ENCODE measurements at places on chromosomes 6 and 20.
A peak's percentile ranks its signal among the peaks of the same experiment; 100 is the strongest.

DNA sequence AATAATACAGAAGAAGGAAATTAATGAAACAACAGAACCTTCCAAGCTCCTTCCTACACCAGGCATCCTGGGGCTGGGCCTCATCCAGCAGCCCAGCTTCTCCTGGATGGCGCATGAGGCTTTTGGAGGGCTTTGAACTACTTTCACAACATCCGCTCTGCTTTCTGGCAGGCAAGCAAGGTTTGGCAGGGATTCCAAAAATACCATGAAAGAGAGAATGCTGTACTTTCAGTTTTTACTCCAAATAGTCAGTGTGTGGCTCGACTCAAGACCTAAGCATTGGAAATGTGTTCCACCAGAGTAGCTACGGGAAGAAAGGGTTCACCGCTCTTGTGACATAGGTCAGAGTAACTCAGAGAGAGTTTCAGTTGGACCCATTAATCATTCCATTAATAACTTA lies 125.4 kb downstream of the OPRM1 start:
- no peaks in the 10 kb centered on the region for H3K27me3 ChIP-seq
- no peak for DNase-seq
- H3K4me3 ChIP-seq = no peak overlapping the region
- H3K36me3 ChIP-seq = no peaks in the 10 kb centered on the region

DNA sequence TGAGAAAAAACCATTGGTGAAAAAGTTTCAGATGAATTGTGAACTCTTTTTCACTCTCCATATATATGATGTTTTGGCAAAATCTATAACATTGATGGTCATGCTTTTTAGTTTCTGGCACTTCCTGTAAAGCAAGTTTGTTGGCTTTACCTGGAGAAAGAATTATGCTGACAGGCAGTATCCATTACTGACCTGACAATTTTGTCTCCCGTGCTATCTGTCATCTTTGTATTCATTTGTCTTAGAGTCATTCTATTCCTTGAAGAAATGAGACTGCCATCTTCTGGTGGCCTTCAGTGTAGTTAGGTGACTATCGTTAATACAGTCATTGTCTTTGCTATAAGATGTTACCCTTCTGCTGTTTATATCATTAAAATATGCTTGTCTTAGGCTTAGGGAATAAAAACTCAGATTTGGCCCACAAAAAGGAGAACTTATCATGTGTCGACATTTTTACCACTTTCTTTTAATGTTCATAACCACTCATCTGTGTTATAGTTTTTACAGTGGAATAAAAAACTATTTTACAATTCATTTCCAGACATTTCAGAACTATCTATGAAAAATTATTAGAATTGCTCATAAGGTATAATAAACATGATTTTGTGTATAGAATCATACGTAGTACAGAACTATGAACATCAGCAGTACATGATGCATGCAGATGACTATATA lies 707.0 kb downstream of the EPM2A start:
- H3K36me3 ChIP-seq = no peaks in the 10 kb centered on the region
- H3K4me1 ChIP-seq = no peaks in the 10 kb centered on the region
- H3K27me3 ChIP-seq = 0 out of 2 replicates have a peak, but pooled peaks cover 4% of the 10 kb centered on the region

DNA sequence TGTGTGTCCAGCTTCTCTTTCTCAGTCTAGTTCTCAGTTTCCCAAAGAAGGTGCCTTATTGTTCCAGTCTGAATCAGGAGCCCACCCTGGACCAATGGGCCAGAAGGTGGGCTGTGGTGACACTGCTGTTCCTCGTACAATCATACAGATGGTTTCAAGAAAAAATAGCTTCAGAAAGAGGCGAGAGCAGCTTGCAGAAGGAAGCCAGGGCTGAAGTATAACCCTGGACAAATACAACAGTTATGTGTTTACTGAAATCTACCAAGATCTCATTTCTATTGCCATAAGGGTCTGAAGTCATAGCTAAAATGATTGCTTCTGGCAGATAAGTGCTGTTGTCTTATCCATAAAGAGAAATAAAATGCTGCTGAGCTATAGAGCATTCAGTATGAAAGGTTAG lies 75.4 kb downstream of the PFDN4 start:
- no peak overlapping the region for H3K27ac ChIP-seq
- H3K36me3 ChIP-seq = no peaks in the 10 kb centered on the region
- H3K4me3 ChIP-seq = no peak overlapping the region
- no peaks in the 10 kb centered on the region for H3K4me1 ChIP-seq
- H3K27me3 ChIP-seq = peaks cover 8% of the 10 kb centered on the region
- no peak for DNase-seq

GRCh38 chr6:122116835-122117627 lies 282.4 kb upstream of the HSF2 start:
- no peak overlapping the region for H3K27ac ChIP-seq
- H3K4me1 ChIP-seq = no peaks in the 10 kb centered on the region
- no peak overlapping the region for H3K4me3 ChIP-seq

- H3K4me1 ChIP-seq = peaks cover 41% of the 10 kb centered on the region
- no peaks in the 10 kb centered on the region for H3K36me3 ChIP-seq
- H3K4me3 ChIP-seq = no peak overlapping the region
- H3K27me3 ChIP-seq = no peaks in the 10 kb centered on the region
Observed at GRCh38 chr6:53894091-53894490, 99.3 kb downstream of the LRRC1 start.

DNA sequence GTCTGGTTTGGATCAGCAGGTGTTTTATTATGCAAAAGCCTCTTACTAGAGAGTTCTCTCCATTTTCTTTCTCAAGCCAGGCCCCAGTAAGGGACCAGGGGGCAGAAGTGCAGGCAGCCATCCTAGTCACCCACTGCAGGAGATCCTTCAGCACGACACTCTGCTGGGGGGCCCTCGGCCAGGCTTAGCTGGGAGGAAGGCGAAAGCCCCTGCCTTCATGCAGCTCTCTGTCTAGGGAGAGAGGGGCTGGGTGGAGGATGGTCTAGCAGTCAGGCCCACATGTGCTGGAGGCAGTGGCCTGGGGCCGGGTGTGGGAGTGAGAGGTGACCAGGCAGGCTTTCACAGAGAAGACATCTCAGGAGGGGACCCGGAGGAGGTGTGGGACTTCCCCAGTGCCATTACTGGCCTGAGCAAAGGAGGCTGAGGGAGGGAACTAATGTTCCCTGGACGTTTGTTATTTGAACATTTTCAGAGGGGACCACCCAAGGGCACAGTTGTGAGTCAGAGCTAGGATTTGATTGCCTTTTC lies 33.5 kb upstream of the VSTM2L start:
- H3K36me3 ChIP-seq = peaks cover 7% of the 10 kb centered on the region
- H3K4me3 ChIP-seq = no peak overlapping the region
- H3K4me1 ChIP-seq = peaks cover 22% of the 10 kb centered on the region
- peak; percentile 63 for DNase-seq
- peak overlapping the region; percentile 44 for H3K27ac ChIP-seq

GRCh38 chr20:43838703-43839060 lies 76.0 kb upstream of the TOX2 start:
- H3K36me3 ChIP-seq = no peaks in the 10 kb centered on the region
- no peak overlapping the region for H3K27ac ChIP-seq
- peaks cover 6% of the 10 kb centered on the region for H3K27me3 ChIP-seq
- H3K4me1 ChIP-seq = no peaks in the 10 kb centered on the region
- H3K4me3 ChIP-seq = no peak overlapping the region

DNA sequence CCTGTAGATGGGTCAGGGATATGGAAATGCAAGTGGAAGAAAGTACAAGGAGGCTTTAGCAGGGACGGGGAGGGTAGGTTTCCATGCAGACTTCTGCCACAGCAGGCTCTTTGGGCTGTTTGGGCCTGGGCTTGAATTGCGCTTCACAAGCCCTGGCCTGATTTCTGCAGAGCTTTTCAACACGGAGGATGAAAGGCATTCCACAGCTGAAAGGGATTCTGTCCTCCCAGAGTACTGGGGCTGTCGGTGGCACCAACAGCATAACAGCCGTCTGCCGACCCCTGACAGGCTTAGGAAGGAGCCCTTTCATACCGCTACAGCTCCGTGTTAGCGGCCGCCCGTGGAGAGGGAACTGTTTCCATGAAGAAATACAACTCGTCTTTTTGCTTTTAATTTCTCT lies 22.9 kb upstream of the TBC1D7 start:
- H3K4me1 ChIP-seq = peaks cover 21% of the 10 kb centered on the region
- no peak for DNase-seq
- H3K4me3 ChIP-seq = no peak overlapping the region
- no peaks in the 10 kb centered on the region for H3K27me3 ChIP-seq
- no peaks in the 10 kb centered on the region for H3K36me3 ChIP-seq

- peaks cover 34% of the 10 kb centered on the region for H3K27me3 ChIP-seq
- H3K4me1 ChIP-seq = no peaks in the 10 kb centered on the region
- H3K27ac ChIP-seq = no peak overlapping the region
- no peak overlapping the region for H3K4me3 ChIP-seq
- H3K36me3 ChIP-seq = no peaks in the 10 kb centered on the region
- DNase-seq = no peak
Observed at GRCh38 chr20:59802471-59803221, 130.8 kb downstream of the SYCP2 start.

GRCh38 chr6:163397326-163397725 lies 17.2 kb upstream of the QKI start:
- no peak for DNase-seq
- H3K4me3 ChIP-seq = no peak overlapping the region
- no peak overlapping the region for H3K27ac ChIP-seq
- H3K4me1 ChIP-seq = no peaks in the 10 kb centered on the region
- H3K36me3 ChIP-seq = no peaks in the 10 kb centered on the region
- no peaks in the 10 kb centered on the region for H3K27me3 ChIP-seq

GRCh38 chr20:48653706-48654051 lies 174.1 kb downstream of the PREX1 start:
- H3K27ac ChIP-seq = no peak overlapping the region
- peaks cover 62% of the 10 kb centered on the region for H3K36me3 ChIP-seq
- no peaks in the 10 kb centered on the region for H3K27me3 ChIP-seq
- DNase-seq = no peak
- no peak overlapping the region for H3K4me3 ChIP-seq

GRCh38 chr6:125804264-125804663 lies 13.5 kb downstream of the NCOA7 start:
- H3K4me3 ChIP-seq = no peak overlapping the region
- no peak for DNase-seq
- H3K4me1 ChIP-seq = no peaks in the 10 kb centered on the region
- H3K27me3 ChIP-seq = no peaks in the 10 kb centered on the region
- H3K27ac ChIP-seq = no peak overlapping the region

DNA sequence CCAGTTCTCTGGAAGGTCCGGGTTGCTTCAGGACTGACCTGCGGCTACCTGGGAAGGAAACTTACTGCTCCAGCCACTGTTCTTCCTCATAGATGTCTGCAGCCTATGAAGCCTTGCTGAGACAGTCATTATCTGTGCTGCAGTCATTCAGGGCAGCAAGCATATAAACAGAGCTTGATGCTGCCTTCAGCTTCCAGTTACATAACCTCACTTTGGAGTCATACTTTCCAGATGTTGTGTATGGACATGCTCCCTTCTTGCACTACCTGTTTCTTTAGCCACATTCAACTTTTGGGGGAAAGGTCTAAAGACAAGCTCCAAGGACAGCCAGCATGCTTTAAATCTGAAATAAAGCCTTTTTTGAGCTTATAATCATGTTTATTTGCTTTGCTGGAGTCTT lies 98.1 kb downstream of the SLC24A3 start:
- no peaks in the 10 kb centered on the region for H3K36me3 ChIP-seq
- H3K27ac ChIP-seq = no peak overlapping the region
- no peak for DNase-seq

- no peak overlapping the region for H3K27ac ChIP-seq
- H3K4me3 ChIP-seq = no peak overlapping the region
- H3K36me3 ChIP-seq = no peaks in the 10 kb centered on the region
- DNase-seq = no peak
- H3K27me3 ChIP-seq = no peaks in the 10 kb centered on the region
- no peaks in the 10 kb centered on the region for H3K4me1 ChIP-seq
Observed at GRCh38 chr6:15087186-15087589, 158.7 kb upstream of the JARID2 start.

GRCh38 chr20:3867802-3868201 lies 21.2 kb downstream of the MAVS start:
- H3K4me1 ChIP-seq = no peaks in the 10 kb centered on the region
- no peak for DNase-seq
- H3K27me3 ChIP-seq = no peaks in the 10 kb centered on the region
- H3K4me3 ChIP-seq = no peak overlapping the region

DNA sequence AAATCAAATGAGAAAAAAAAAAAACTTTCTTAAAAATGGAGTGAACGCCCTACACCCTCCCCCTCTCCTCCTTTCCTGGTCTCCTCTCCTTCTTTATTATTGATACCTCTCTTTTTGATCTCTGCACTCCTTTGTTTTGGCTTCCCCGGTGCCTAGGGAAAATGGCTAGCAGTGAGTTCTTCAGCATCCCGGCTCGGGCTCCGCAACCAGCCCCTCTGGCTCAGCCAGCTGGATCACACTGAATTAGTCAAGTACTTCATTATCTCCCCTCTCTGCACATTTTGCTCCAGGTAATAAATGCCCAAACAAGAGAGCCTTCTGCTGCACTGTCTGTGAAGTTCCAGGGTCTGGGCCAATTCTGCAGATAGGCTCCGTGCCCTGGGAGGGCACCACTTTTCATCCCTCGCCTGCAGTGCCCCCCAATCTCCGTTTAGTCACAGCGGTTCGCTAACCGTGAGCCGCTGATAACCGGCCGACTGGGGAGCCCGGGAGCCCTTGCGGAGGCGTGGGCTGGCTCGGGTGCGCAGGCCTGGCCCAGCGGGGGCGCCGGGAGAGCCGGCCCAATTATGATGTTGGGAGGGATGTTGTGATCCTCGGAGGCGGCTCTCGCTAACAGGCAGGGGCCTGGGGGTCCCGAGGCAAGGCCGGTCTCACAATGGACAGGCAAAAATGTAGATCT lies 301.9 kb downstream of the TFAP2A start:
- no peaks in the 10 kb centered on the region for H3K36me3 ChIP-seq
- H3K4me3 ChIP-seq = no peak overlapping the region
- no peak overlapping the region for H3K27ac ChIP-seq
- H3K27me3 ChIP-seq = no peaks in the 10 kb centered on the region
- H3K4me1 ChIP-seq = no peaks in the 10 kb centered on the region
- no peak for DNase-seq

GRCh38 chr20:62216636-62217566 lies 3.2 kb downstream of the HRH3 start:
- DNase-seq = no peak
- H3K4me3 ChIP-seq = no peak overlapping the region
- H3K36me3 ChIP-seq = no peaks in the 10 kb centered on the region
- no peak overlapping the region for H3K27ac ChIP-seq
- peaks cover 42% of the 10 kb centered on the region for H3K27me3 ChIP-seq

DNA sequence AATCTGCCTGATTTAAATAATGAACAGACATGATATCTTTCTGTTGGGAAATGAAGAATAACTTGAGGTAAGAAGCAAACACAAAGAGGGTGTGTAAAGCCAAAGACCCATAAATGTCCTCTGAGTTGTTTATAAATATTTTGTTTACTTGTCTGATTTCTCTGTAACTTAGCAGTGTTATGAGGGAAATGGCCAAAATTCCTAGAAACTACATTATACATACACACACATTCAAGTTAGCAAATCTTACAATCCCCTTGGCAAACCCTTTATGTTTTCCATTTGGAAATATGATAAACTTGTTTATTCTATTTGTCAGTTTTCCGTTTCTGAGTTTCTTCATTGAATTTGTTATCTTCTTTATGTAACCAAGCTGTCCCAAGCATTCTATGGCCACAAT lies 81.4 kb upstream of the TCF21 start:
- H3K4me3 ChIP-seq = no peak overlapping the region
- no peak overlapping the region for H3K27ac ChIP-seq
- no peaks in the 10 kb centered on the region for H3K36me3 ChIP-seq
- DNase-seq = no peak

- H3K4me1 ChIP-seq = no peaks in the 10 kb centered on the region
- no peaks in the 10 kb centered on the region for H3K27me3 ChIP-seq
- no peak for DNase-seq
- no peak overlapping the region for H3K4me3 ChIP-seq
- peaks cover 48% of the 10 kb centered on the region for H3K36me3 ChIP-seq
Observed at GRCh38 chr6:36508532-36508931, 38.7 kb downstream of the STK38 start.

- no peak overlapping the region for H3K4me3 ChIP-seq
- H3K4me1 ChIP-seq = no peaks in the 10 kb centered on the region
- no peak overlapping the region for H3K27ac ChIP-seq
- no peaks in the 10 kb centered on the region for H3K27me3 ChIP-seq
- H3K36me3 ChIP-seq = no peaks in the 10 kb centered on the region
Observed at GRCh38 chr6:88562353-88563276, 396.5 kb upstream of the CNR1 start.

Data from SJCRH30 (cell line).